ENCODE measurements at places on chromosomes 7 and 10. TPM values are rescaled to one million over a fixed set of nuclear protein-coding genes. Genes with fewer than 3 reads are reported as not detected.

The MICALL2 gene
- total RNA-seq, result 39.2 TPM

The GPR146 gene
- total RNA-seq, result 11.2 TPM

The NXPH1 gene
- not detected for total RNA-seq

GRCh38 chr7:2289111-2289586, 25.1 kb downstream of the SNX8 start:
- no peaks in the 10 kb centered on the region for H3K4me1 ChIP-seq
- no peak overlapping the region for H3K27ac ChIP-seq
- DNase-seq, result no peak
- no peak overlapping the region for H3K4me3 ChIP-seq
- no peaks in the 10 kb centered on the region for H3K36me3 ChIP-seq

GRCh38 chr7:28754027-28754426, 204.1 kb downstream of the TRIL start:
- no peak for DNase-seq
- H3K4me1 ChIP-seq, result no peaks in the 10 kb centered on the region
- H3K36me3 ChIP-seq, result no peaks in the 10 kb centered on the region
- no peak overlapping the region for H3K4me3 ChIP-seq
- no peaks in the 10 kb centered on the region for H3K27me3 ChIP-seq

GRCh38 chr7:119233015-119233414, 1008.5 kb downstream of the ANKRD7 start:
- DNase-seq, result no peak
- no peaks in the 10 kb centered on the region for H3K4me1 ChIP-seq
- no peaks in the 10 kb centered on the region for H3K27me3 ChIP-seq
- H3K27ac ChIP-seq, result no peak overlapping the region

GRCh38 chr10:12938271-12938670, 63.2 kb downstream of the CCDC3 start:
- no peaks in the 10 kb centered on the region for H3K36me3 ChIP-seq
- DNase-seq, result no peak
- no peaks in the 10 kb centered on the region for H3K4me1 ChIP-seq

Measured in upper lobe of left lung (tissue), 6 donors.